Right forelimb (tissue), 1 donor: ENCODE measurements at places on chromosomes 2 and 18.

DNA sequence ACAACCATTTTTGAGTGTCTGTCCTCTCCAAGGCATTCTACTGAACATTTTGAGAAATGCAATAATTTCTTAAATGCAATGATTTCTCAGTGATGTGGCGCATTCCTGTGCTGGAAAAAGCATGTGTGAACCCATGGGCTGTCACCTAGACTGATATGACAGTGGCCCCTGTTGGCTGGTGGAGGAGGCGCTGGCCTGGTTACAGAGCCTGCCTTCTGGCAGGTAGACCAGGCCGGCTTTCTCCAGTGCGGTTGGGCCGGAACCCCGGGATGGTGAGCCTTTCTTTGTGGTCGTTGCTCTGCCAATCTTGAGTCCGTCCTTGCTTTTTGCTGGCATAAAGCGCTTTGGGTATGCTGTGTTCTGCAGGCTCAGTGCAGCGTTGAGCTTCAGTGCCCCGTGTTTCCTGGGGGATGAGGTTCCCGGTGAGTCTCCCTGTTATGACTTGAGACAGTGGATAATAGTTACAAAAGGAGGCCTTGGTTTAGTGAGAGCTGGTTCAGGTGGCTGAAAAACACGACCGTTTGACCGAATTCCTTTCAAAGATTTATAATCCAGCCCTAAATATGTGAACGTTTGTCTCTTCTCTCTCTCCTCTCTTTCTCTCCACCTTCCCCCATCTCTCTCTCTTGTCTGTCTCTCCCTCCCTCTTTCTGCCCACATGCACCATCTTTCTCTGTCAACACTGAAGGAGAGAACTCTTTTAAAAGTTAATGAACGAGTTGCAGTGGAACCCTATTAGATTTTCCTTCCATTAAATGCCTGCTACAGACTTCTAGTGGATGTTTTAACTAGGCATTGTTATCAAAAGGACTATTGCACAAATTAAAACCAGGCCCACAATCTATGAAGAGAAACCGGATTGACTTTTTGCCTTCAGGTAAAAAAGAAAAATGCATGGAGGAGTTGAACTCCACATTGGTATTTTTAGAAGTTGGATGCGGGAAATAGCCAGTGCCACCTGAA is 34.0 kb downstream of the TSHZ1 start:
- no peak for DNase-seq

DNA sequence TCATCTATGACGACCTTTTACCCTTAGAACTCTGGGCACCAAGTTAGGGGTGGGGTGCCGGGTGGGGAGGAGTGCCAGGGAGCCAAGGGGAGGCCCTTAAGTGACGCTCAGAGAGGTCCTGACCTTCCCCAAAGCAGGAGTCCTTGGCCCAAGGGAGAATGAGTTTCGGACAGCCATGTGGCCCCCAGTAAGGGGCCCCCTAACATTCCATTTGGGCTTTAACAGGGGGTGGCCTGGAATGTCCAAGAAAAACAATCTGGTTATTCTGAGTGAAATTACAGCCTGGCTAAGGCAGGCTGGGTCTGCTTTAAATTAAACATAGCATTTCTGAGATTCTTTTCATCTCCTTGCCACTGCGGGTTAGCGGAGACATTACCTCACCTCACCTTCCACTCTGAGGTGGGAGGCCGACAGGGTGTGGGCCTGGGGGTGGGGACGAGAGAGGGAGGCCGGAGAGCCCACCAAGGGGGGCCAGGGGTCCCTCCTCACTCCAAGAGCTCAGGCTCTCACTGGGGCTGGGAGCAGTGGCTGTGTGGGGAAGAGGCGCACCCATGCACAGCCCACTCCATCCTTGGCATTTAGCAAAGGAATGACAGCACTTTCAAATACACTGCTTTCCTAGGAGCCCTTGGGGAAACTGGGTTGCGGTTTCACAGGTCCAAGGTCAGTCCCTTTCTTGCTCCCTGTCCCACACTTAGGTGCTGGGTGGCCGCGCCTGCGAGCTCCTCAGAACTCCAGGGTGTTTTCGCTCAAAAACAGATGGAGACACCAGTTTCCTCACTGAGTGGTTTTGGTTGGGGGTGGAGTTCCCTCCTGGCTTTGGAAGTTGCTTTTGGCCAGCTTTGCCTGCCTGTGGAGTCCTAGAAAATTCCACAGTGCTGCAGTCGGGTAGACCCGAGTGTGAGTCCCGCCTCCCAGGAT is 107.4 kb downstream of the POLR1A start:
- peak; percentile 82 for DNase-seq

DNA sequence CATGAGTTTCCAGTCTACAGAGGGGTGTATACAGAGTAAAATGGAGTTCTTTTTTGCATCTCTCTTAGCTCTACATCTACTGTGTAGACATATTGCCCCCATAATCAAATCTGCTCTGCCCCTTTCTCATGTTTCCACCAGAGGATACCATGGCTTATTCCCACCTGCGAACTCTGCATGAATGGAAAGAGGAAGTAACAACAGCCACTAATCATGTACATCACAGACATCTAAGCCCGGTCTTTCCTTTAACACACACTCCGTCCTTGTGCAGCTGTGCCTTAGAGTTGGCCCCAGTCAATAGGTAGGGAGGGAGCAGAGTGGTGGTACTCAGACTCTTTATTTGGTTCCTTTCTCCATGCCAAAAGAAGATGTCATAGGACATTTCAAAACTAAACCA is 147.3 kb upstream of the NRP2 start:
- no peak for DNase-seq

DNA sequence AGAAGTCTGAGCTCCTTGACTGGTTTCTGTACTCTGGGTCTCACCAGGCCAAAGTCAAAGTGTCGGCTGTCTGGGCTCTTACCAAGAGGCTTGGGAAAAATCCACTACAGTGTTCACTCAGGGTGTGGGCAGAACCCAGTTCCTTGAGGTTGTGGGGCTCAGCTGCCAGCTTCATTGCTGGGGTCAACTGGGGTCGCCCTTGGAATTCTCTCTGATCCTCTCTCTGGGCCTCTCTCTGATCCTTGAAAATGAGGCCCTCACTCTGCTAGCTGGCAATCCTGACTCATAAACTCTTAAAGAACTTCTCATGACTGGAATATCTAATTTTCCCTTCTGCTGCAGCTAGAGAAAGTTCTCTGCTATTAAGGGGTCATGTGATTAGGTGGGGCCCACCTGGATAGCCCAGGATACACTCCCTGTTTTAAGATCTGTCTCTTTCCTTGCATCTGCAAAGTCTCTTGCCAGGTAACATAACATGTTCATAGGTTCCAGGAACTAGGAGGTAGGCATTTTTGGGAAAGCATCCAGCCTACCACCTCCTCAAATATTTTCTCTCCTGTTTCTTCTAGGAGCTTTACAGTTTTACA is 66.3 kb downstream of the SP110 start:
- no peak for DNase-seq

GRCh38 chr2:79936715-79937114 is 367.8 kb downstream of the LRRTM1 start:
- no peak for DNase-seq

DNA sequence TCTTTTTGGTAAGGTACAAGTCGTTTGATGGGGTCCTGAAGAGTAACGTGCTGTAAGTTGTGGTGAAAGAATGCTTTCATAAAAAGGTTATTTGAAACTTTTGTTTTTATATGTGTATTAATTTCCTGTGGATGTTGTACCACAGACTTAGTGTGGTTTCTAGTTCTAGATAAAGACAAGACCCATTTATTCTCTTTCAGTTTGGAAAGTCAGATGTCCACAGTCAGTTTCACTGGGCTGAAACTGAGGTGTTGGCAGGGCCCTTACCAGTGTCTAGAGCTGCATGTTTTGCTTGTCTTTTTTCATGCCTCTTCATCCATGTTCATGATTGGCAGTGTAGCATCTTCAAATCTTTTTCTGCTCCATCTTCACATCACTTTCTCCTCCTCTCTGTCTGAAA is 22.1 kb upstream of the DOCK10 start:
- no peak for DNase-seq

DNA sequence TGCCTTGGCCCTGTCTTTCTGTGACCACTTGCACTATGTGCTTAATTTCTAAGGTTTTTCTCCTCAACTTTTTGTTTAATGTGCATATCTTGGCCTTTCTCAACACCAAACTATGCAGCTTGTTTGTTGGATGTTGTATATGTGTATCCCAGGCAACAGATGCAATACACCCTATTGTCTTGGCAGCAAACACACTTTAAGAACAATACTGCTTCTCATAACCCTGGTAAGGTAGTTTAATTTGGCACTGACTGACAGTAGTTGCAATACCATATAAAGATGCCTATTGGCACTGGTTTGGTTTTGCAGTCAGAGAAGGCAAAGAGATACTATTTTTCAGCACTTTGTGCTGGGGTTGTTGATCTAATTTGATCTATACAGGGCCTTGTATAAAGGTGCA is 360.7 kb upstream of the CWC22 start:
- DNase-seq = no peak

DNA sequence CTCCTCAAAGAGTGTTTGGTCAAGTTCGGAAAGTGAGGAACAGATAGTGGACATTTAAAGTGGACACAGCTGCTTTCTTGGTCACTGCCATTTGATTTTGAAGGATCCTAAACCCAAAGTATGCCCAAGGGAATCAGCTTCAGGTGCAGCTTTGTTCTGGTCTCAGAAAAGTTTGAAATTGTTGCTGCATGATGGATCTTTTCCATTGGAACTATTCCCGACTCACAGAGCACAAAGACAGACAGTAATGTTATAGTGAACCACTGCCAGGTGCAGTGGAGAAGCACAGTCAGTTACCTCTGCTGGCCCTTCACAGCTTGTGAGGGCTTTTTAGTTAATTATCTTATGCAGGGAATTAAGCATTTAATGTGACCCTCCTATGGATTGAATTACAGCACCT is 301.7 kb downstream of the PHLPP1 start:
- no peak for DNase-seq

- DNase-seq = no peak
These were observed 5.5 kb downstream of the CEBPZOS start for GRCh38 chr2:37201766-37202165.

- peak; percentile 54 for DNase-seq
These were observed 49.9 kb upstream of the RNU4ATAC start for GRCh38 chr2:121480826-121481225.

DNA sequence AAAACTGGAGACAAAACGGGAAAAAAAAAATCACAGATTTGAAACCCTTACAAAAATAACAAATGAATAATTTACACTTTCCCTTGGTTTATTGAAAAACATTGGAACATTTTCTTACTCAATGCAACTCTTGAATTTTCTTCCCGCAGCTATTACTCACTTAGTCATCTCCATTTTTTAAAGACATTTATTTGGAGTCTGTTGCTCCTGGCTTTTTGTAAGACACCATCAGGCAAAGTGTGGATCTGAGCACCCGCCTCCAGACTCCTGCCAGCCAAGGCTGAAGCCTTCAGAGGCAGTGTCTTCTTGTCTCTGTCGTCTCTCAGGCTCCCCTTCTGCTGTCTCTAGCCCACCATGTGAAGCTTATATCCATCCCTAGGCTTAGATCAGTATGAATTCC is 46.2 kb downstream of the TRIB2 start:
- no peak for DNase-seq

DNA sequence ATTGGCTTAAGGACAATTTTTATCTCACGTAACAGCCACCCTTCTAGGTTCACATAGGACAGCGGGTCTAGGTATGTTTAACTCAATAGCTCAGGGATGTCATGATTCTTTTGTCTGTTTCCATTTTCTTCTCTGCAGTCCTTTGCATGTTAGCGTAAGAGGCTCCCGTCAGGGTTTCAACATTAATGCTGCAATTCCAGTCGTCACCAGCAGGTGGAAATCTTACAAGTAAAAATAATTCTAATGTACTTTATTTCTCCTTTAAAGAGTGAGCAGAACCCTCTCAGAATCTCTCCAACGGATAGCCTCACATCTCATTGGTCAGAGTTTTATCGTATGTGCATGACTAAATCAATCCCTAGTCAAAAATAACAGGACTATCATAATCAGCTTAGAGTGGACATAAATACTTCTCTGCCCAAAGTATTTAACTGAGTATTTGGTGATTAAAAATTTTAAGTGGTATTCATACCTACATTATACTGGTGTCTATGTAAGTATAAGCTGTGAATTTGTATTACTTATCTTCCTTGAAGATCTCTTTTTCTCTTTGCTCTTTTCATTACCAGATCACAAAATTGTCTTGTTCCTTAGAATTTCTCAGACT is 487.2 kb upstream of the GCFC2 start:
- DNase-seq = peak; percentile 77

- DNase-seq = no peak
These were observed 33.5 kb upstream of the EML4 start for GRCh38 chr2:42135381-42136312.

DNA sequence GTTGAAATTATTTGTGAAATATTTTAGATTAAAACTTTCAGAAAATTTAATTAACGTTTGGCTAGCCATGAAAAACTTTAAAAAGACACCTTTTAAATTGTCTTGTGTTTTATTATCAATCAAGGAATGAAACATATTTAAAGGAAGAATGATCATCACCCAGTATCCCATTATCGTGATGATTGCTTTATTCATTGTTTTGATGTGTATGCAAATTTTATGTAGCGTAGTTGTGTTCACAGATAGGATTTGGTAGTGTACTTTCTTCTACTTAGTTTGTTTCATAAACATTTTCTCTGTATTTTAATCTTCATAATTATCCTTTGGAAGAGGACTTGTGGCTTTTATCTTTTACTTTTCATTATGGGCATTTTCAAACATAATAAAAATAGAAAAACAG is 7.8 kb downstream of the GRHL1 start:
- DNase-seq = no peak

DNA sequence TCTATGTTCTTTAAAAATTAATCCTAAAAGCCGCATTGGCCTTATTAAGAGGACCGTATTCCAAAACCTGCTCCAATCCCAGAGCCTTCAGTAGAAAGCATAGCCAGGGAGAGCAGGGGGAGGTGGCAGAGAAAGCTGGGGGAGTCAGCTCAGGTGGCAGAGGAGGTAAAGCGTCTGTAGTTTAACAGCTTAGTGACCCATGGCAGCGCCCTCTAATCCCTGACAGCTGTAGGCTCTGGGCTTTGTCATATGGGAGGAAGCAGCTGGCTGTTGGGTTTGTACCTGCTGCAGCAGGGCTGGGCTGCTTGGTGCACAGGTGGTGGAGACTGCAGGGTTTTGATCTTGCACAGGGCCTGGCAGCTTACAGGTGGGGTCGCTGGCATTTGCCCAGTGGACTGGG is 50.6 kb downstream of the THNSL2 start:
- no peak for DNase-seq

- no peak for DNase-seq
These were observed 44.2 kb upstream of the MFF start for GRCh38 chr2:227280895-227281294.

- DNase-seq = no peak
These were observed 72.1 kb downstream of the KLHL29 start for GRCh38 chr2:23456881-23457760.

DNA sequence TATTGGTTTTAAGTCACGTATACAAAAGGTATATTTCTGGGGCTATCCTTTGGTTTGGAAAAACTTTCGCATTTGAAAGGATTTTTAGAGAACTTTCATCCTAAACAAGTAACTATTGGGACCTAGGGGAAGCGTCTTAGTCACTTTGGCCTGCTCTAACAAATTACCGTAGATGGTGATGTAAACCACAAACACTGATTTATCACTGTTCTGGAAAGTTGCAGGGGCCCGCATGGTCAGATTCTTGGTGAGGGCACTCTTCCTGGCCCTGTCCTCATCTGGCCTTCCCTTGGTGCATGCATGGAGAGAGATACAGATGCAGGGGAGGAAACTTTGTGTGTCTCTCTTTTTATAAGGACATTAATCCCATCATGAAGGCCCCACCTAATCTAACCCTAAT is 49.1 kb upstream of the ANKRD62 start:
- DNase-seq = no peak
